Right hindlimb (tissue), 1 donor: ENCODE measurements at places on chromosomes 11 and 22.

DNA sequence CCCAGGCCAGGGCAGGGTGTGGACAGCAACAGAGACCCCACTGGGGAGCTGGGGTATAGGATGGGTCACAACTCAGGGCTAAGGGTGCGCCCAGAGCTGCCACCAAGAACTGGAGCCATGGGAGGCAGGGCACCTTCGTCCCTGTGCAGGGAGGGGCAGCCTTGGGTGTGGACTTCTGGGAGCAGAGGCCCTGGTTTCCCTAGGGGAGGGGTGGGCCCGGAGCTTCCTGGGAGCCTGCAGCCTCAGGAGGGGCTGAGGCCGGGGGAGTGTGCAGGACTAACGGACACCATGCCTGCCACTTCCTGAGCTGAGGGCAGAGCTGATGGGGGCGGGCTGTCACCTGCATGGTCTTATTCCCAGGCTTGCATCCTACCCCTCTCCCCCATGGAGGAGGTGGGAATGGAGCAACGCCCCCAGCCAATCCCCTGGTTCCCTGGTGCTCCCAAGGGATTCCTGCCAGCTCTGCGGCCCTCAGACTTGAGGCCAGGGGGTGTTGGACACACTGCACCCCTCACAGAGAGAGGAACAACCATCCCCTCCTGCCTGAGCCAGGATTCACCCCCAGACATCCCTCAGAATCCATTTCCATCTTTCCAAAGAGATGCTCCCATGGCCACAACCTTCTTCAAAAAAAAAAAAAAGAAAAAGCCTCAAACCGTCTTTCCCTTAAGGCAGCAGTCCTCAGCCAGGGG, 225.7 kb downstream of the CTTN start:
- no peak for DNase-seq

DNA sequence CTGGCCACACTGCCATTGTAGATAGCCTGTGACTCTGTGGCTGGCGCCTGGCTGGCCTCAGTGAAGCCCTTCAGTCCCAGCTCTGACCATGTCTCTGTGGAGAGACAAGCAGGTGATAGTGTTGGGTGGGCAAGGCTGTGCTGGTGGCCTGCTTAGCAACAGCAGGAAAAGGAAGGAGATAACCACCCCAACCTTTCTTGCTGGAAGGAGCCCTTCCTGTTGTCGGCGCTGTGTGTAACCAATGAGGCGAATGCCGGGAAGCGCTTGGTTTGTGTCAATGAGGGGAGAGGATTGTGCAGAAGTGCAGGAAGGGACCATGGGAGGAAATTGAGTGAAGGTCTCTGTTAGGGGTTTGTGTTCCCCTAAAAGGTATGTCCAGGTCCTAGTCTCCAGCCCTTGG, 27.3 kb downstream of the PARVB start:
- no peak for DNase-seq

- DNase-seq = peak; percentile 39
Measured at GRCh38 chr11:2579315-2580060, 120.3 kb downstream of the KCNQ1OT1 start.

- DNase-seq = no peak
Measured at GRCh38 chr22:45090497-45090910, 73.2 kb upstream of the NUP50 start.

DNA sequence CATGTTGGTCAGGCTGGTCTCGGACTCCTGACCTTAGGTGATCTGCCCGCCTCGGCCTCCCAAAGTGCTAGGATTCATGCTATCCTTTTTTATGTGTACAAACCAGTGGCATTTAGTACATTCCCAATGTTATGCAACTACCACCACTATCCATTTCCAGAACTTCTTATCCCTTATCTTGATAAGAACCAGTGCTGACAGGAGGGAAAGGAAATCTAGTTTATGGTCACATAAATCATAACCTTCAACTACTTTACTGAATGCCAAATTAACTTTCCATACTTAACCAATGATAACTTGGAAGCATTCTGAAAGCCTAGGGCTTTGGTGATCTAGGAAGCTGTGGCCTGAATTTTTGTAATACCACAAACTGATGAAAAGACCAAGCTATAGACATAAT, 170.4 kb downstream of the SWAP70 start:
- no peak for DNase-seq

DNA sequence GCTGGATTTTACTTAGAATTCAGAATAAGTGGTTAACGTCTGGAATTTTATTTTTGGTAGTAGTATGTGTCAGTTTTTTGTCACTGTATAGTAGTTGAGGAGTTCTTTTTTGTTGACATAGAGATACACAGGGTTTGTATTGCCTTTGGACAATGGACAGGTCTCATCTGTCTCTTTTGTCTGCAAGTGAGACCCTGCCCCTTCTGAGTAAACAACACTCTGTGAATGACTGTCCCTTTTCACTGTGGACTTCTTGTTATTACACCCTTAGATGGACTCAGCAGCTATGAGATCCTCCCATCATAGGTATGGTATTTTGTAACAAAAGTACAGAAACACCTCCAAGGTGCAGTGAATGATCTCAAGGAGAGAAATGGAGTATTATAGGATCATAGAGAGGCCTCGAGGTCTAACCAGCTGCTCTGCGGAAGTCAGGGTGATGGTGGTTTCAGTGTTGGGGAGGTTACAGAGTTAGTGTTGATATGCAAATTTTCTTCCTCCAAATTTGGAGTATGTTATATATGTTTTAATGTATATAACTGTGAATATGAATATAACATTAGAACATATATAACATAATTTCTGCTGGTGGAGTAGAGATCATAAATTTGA, 7.8 kb downstream of the PPP6R3 start:
- DNase-seq = no peak

DNA sequence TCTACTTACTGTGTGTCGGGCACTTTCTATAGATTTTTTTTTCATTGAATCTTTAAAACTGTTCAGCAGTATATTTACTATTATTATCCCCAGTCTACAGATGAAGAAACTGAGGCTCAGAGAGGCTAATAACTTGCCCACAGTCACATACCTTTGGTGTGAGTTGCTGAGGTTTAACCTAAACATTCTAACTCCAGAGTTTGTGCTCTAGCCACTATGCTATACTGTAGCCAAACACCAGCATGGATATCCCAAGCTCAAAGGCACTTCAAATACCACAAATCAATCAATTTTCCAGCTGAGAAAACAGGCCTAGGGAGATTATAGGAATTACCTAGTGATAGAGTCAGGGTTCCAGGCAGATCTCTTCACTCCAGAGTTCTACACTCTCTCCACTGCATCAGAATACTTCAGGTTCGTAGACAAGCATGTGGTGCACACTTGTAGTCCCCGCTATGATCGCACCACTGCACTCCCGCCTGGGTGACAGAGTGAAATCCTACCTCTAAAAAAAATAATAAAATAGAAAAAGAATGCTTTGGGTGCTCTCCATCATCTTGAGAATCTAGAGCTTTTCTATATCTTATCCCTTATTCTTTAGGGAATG, 20.4 kb upstream of the UPB1 start:
- no peak for DNase-seq

- DNase-seq = no peak
Measured at GRCh38 chr11:129018991-129019390, 76.3 kb upstream of the TP53AIP1 start.

DNA sequence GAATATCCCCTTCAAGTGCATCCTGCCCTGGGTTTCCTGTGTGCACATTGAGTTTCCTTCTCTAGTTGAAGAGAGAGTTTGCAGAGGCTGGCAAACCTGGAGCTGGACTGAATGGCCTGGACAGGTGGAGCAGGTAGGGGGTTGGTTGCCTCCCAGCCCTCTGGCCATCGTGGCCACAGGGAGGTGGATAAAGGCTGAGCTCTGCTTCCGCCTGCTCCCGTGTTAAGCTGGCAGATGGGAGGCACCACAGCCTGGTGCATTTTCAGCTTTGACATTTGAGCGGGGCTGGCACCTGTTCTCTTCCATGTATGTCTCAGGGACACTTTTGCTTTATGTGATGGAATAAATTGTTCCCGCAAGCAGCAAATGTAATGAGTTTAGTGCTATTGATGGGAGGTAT, 11.1 kb downstream of the MICAL2 start:
- DNase-seq = no peak

DNA sequence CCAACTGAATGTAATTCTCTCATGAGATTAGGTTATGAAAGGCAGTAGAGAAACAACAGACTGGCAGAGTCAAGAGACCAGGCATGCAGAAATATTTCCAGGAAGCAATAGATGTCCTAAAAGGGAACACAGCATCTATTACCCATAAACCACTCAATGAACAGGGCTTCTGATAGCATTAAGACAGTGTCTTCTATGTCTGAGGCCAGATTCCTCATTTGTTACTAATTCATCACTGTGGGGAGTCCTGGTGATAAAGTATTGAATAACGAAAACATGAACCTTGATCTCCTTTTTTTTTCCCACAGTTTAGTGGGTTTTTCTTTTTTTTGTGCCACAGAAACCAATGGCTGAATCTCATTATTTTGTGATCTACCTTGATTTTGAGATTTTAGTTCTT, 339.0 kb downstream of the METTL15 start:
- DNase-seq = no peak

DNA sequence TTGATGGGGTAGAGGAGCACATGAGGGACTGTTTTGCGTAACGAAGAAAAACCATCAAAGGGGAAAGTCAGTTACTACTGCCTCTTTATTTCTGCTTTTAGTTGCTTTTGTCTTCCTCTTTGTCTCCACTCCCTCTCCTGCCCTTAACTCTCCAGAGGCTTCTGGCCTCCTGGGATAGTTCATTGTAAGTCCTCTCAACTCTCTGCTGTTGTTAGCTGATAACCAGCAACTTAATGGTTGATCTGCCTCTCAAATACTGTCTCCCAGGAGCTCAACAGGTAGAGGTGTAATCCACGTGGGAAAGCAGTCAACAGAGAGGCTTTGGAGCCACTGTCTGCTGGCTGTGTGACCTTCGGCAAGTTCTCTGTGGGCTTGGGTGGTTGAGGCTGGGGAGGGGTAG, 47.3 kb downstream of the CCDC81 start:
- no peak for DNase-seq

DNA sequence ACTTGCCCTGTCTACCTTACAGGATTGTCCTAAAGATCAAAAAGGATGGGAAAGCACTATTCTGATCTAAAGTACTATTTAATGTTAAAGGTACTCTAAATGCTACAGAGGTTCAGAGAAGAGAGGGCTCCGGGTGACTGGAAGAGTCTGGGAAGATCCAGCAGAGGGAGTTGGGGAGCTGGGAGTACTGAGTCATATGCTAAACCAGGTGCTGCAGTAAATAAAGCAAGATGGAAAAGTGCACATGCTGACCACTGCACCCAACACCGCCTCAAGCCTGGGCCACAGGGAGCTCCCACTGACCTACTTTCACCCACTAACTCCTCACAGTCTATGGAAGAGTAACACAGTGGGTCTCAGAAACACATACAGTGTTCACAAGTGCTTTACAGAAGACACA, 49.3 kb downstream of the WT1 start:
- no peak for DNase-seq

- no peak for DNase-seq
Measured at GRCh38 chr22:26281941-26282340, 112.7 kb downstream of the SEZ6L start.

DNA sequence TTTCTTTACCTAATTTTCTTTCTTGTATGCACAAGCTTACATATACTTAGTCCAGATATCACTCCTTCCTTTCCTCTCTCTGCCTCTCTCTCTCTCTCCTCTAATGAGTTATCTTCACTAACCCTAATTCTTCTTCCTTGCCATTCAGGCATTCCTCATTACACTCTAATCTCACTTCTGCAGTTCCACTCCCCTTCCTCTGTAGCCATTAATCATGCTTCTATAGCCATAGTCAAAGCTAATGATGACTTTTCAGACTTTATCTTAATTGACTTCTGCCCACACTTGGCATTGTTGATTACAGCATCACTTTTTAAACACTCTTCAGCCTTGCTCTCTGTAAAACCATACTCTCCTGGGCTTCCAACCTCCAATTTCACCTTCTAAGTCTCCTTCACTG, 35.3 kb upstream of the SC5D start:
- no peak for DNase-seq

DNA sequence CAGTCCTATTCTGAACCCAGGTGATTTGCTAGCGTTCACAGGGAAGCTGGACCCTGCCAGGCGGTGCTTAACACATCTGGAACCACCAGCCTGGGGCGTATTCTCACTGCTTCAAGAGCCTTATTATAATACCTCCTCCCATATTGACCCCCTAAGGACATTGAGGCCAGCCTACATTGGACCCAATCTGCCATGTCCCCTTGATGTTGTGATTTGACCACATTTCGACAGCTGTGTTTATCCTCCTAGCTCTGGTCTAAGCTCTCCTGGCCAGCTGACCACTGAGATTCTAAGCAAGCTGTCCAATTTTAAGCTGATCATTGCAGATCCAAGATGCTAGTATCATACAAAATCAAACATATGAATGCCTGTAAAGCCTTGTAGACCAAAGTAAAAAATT, 148.1 kb upstream of the BLID start:
- DNase-seq = no peak

DNA sequence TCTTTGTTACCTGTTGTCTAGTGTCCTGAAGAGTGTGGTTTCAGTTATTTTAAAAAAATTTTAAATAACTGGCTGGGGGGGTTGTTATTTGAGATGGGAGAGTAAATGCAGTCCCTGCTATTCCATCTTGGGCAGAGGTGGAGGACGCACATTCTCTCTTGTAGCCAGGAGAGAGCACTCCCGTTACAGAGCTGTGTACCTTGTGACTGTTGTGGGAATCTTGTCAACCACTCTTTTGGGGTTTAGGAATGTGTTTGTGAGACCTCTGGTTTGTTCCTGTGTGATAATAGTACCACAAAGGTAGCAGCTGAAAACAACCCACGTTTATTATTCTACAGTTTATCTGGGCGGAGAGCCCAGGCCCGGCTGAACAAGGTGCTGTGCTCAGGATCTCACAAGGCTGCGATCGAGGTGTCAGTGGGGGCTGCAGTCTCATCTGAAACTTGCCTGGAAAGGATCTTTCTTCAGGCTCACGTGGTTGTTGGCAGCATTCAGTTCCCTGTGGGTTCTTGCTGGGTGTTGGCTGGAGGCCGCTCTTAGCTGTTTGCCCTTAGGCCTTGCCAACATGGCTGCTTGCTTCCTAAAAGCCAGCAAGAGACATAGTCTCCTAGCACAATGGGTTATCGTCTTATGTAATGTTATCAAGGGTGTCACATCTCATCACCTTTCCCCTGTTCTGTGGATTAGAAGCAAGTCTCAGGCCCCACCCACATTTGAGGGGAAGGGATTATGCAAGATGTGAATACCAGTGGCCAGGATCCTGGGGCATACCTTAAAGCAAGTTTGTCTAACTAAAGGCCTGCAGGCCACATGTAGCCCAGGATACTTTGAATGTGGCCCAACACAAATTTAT, 20.6 kb downstream of the IGHMBP2 start:
- no peak for DNase-seq

GRCh38 chr11:18720091-18720807, 5.7 kb downstream of the IGSF22 start:
- DNase-seq = no peak

GRCh38 chr11:27111896-27112295, 71.3 kb downstream of the BBOX1 start:
- DNase-seq = no peak

GRCh38 chr11:96642583-96642982, 252.8 kb downstream of the JRKL start:
- no peak for DNase-seq
